T47D (cell line): ENCODE measurements at places on chromosomes 11 and 22.
A peak's percentile ranks its signal among the peaks of the same experiment; 100 is the strongest.

GRCh38 chr11:71140206-71140919 is 112.0 kb downstream of the SHANK2 start:
- DNase-seq, result no peak

- DNase-seq, result no peak
Measured at GRCh38 chr22:50136581-50137015, 33.9 kb upstream of the PANX2 start.

DNA sequence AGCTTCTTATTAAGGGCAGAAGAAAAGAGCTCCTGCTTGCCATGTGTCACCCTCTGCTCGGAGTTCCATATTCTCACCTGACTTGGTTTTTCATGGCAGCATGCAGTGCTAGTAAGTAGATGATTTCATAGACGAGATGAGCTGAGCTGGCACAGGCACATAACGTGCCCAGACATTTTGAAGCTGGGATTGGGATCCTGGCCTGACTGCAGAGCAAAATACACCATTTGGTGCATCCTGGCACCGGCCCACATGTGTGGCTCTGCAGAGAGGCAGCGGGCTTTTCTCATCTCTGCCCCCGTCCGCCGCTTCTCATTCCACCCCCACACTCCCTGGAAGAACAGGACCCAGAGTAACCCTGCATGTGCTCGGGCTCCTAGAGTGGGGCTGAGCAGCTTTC is 24.8 kb downstream of the FAM118A start:
- no peak for DNase-seq

DNA sequence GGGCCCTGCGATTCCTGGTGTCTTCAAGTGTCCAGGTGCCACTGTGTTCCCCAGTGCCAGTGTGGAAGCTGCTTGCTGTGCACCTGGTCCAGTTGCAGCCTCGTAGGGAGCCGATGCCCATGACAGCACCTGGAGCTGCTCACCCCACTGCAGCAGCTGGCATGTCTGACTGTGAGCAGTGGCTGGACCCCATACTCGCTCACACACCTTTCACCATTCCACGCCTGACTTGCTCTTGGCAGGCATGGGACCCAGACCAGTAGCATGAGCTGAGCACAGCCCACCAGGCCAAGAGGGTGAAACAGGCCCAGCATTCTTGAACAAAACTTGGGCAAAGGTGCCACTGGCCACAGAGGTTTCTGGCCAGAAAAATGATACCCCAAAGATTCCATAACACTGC is 124.5 kb upstream of the THY1 start:
- DNase-seq, result no peak

DNA sequence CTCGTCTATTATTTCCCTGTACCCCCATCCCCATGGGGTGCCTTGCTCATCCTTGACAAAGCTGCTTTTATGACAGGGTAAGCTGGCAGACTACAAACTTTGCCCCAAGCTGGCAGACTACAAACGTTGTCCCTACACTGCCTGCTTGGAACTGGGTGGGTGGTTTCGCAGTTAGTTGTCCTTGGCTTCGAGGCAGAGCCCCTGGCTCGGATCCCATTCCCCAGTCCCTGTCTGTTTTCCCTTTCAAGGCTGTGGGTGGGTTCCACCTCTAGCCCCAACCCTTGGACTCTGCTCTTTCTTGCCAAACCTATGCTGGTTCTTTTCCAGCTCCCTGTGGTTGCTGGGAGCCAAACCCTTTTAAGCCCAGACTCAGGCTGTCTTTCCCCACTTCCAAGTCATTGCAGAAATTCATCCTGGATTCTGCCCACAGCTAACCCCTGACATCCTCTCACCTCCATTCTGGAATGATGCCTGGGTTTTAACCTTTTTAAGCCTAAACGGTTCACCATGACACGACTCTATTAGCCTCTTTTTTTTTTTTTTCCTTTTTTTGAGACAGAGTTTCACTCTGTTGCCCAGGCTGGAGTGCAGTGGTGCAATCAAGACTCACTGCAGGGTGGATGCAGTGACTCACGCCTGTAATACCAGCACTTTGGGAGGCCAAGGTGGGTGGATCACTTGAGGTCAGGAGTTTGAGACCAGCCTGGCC is 9.2 kb upstream of the RBM14 start:
- DNase-seq, result no peak

- peak; percentile 33 for DNase-seq
Measured at GRCh38 chr11:94897330-94897768, 76.0 kb downstream of the CWC15 start.

GRCh38 chr22:28843633-28844032 is 39.7 kb upstream of the ZNRF3 start:
- no peak for DNase-seq
